ENCODE measurements at places on chromosomes 12 and 14.

GRCh38 chr12:54136844-54137580 lies 51.8 kb downstream of the SMUG1 start:
- DNase-seq = no peak

GRCh38 chr12:25020621-25021243 lies 71.8 kb upstream of the BCAT1 start:
- no peak for DNase-seq

- DNase-seq = no peak
These were observed 20.9 kb upstream of the PPP1CC start for GRCh38 chr12:110763583-110763982.

DNA sequence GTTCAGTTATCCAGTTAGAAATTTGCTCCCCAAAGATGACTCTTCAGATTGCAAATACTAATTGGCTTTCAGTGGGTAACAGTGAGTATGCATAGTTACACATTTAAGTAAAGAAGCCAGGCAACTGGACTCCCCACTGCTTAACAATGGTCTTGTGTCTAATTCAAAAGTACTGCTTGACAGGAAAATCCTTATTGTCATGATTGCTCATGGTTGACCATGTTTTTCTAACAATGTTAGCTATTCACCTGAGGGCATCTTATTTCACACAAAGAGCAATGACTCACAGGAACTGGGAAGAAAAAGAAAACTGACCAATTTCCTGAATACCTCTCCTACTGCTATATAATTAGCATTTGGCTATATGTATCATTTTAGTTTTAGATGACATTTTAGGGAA lies 33.7 kb upstream of the ALG10B start:
- no peak for DNase-seq

DNA sequence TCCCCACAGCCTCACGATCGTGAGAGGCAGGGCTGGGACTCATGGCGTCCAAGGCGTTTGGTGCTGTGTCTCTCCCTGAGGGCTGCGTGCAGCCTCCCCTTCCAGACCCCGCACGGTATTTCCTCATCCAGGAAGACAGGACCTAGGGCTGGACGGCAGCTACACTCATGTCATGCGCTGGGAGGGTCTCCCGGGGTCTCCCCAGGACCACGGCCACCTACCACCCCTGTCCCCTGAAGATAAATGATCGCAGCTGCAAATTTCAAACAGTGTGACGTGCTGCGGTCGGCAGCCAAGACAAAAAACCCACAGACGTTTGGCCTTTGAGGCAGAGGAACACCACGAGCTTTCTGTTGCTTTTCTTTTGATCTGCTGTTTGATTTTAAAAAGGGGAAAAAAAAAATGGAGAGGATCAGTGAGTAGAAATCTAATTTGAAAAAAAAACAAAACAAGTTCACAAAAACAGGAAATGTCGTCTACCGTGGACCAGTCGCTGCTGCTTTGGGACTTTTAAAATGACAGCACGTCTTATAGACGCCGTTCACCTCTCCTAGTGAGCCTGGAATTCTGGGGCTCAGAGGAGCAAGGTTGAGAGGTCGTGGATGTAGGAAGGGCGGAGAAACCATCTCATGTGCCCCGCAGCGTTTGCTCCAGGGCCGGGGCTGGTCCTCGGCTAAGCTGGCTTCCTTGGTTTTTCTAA lies 237.6 kb downstream of the SLC41A2 start:
- DNase-seq = peak; percentile 80

DNA sequence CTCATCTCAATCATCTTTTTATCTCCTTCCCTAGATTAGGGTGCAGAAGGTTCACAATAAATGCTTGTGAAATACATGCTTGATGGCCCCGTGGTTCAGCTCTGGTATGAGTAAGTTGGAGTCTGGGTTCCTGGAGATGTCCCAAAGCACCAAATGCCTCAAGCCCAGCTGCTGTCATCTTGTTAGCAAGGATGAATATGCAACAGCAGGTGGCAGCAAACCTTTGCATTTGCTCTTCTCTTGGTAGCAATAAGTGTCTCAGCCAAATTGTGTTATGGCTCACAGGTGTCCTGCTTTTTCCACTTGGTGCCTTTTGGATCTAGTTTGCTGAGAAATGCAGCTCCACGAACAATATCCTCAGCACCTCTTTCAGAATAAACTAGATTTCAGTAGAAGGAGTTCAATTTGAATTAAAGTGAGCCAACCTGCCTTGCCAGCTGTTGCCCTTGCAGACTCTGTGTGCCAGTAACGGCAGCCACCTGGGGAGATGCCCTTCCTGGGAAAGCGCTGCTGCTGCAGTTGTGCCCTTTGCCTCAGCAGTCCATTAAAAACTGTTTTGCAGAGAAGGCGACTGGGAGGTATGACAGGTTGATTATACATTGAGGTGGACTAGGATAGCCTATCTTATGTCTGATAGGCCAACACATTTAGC lies 417.3 kb downstream of the SNAPC1 start:
- DNase-seq = peak; percentile 5

- DNase-seq = peak; percentile 2
These were observed 412.3 kb downstream of the RPS29 start for GRCh38 chr14:49173765-49174373.

GRCh38 chr14:95361373-95362137 lies 41.8 kb upstream of the CLMN start:
- peak; percentile 16 for DNase-seq

- DNase-seq = no peak
These were observed 818.6 kb upstream of the MGAT4C start for GRCh38 chr12:87074781-87075180.

GRCh38 chr14:70658899-70659298 lies 17.2 kb downstream of the TTC9 start:
- peak; percentile 53 for DNase-seq

DNA sequence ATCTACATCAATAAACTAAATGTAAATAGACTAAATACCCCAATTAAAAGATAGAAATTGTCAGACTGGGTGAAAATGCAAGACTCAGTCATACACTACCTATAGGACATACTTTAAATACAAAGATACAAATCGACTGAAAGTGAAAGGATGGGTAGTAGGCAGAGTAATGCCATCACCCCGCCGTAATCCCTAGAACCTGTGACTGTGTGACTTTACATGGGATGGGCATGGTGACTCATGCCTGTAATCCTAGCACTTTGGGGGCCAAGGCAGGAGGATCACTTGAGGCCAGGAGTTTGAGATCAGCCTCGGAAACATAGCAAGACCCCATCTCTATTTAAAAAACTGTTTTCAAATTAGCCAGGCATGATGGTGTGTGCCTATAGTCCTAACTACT lies 2.6 kb upstream of the EVL start:
- DNase-seq = peak; percentile 48

- DNase-seq = no peak
These were observed 4.4 kb upstream of the CEBPE start for GRCh38 chr14:23123419-23123818.

DNA sequence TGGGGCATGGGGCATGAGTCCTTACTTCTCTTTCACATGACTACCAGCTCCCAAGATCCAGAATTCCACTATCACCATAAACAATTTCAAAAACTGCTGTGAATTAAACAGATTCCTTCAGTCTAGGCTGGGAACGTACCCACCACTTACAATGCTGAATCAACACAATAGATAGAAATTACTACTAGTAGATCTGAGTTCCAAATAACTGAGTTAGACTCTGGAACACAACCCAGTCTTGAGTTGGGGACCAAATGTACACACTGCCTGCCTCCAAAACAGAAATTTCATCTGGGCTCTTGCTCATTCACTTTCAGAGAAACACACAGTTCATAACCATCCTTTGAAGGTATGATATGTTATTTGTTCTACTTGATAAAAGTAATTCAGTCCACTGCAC lies 8.9 kb downstream of the CORO1C start:
- DNase-seq = no peak

- no peak for DNase-seq
These were observed 36.5 kb downstream of the FOS start for GRCh38 chr14:75315144-75315543.

GRCh38 chr12:25269701-25270100 lies 19.0 kb upstream of the KRAS start:
- no peak for DNase-seq

GRCh38 chr12:81329085-81329484 lies 251.2 kb downstream of the ACSS3 start:
- DNase-seq = no peak

- no peak for DNase-seq
These were observed 21.5 kb downstream of the ALDH6A1 start for GRCh38 chr14:74062809-74063150.

- no peak for DNase-seq
These were observed 290.5 kb upstream of the FBXO33 start for GRCh38 chr14:39722547-39723273.

DNA sequence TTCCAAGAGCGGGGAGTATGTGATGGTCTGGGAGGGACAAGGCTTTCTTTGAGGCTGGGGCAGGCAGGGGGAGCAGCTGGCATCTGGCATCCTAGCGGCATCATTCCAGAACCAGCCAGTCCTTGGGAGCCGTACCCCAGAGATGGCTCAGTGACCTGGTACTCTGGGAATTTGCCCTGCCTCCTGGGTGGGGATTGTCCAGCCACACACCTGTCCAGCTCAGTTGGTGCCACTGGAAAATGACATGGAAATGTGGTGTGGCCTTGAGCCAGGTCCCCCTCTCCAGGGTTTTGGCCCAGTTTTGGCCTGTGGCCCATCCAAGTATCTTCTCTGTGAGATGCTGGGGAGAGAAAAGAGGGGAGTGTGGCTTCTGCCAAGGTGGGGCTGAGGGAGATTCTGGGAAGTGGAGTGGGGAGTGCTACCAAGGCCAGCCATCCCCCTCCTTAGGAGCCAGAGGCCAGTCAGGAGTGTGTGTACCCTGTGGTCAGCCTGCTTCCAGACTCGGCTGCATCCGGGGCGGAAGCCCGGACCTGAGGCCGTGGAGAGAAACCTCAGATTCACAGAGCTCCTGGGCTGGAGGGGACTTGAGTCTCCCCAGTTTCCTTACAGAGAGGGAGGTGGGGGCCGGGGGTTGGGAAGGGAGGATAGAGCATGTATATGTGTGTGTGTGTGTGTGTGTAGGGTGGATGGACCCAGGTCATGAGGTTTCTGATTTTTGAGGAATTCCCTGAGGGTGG lies 14.7 kb upstream of the KRT80 start:
- no peak for DNase-seq

DNA sequence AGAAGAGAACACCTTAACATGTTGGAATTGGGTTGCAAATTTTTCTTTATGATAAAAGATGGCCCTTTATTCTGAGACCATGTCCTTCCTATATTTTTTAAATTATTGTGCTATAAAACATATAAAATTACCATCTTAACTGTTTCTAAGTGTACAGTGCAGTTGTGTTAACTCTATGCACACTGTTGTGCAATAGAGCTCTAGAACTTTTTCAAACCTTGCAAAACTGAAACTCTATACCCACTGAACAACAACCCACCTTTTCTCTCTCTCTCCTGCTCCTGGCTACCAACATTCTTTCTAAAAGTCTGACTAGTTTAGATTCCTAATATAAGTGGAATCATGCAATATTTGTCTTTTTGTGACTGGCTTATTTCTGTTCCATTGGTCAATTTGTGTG lies 7.8 kb upstream of the CPM start:
- DNase-seq = no peak

DNA sequence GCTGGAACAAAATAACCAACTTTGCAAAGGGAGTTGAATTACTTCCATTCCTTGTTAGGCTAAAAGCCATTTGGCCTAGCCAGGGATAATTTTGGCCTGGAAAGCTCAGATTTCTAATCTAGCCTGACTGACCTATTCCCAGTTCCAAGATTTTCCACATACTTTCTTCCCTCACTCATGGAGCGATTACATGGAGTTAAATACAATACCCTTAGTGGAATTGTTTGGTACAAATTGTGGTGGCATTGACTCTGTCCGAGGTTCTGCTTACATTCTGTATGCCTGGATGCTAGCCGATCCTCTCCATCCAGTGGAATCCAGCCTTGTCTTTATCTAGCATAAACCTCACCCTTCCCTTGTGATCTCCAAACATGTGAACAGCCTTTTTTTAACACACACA lies 965.1 kb downstream of the DIO2 start:
- DNase-seq = no peak

- no peak for DNase-seq
These were observed 4.0 kb downstream of the NUDT14 start for GRCh38 chr14:105177082-105177481.

DNA sequence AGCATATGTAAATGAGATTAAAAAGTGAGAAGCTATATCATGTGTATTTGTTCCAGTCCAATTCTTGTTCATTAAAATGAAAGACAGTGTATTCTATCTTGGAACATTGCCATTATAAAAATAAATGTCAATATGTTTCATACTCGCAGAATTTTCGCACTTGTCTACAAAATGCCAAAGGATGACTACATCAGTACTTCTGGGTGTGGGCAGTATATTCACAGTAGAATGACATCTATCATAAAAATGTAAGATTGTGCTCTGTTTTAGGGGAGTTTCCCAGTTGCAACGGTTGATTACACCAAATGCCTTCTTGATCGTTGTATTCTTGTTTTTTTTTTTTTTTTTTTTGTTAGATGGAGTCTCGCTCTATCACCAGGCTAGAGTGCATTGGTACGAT lies 292.3 kb upstream of the E2F7 start:
- DNase-seq = no peak

DNA sequence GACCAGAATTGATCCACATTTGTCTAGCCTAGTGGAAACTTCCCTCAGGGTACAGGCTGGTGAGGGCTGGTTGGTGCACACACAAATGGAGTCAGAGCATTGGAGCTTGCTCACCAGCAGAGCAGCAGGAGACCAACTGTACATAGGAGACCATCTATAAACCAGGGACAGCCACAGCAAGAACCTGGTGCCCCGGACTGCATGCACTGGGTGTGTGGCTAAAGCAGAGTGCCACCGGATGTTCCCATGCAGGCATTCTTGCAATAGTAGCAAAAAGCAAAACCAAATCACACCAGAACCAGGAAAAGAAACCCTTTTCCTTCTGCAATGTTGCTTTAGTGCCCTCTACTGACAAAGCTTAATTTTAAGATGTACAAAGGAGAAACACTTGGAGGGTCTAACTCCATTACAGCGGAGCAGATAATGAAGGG lies 136.4 kb downstream of the MDGA2 start:
- DNase-seq = no peak

DNA sequence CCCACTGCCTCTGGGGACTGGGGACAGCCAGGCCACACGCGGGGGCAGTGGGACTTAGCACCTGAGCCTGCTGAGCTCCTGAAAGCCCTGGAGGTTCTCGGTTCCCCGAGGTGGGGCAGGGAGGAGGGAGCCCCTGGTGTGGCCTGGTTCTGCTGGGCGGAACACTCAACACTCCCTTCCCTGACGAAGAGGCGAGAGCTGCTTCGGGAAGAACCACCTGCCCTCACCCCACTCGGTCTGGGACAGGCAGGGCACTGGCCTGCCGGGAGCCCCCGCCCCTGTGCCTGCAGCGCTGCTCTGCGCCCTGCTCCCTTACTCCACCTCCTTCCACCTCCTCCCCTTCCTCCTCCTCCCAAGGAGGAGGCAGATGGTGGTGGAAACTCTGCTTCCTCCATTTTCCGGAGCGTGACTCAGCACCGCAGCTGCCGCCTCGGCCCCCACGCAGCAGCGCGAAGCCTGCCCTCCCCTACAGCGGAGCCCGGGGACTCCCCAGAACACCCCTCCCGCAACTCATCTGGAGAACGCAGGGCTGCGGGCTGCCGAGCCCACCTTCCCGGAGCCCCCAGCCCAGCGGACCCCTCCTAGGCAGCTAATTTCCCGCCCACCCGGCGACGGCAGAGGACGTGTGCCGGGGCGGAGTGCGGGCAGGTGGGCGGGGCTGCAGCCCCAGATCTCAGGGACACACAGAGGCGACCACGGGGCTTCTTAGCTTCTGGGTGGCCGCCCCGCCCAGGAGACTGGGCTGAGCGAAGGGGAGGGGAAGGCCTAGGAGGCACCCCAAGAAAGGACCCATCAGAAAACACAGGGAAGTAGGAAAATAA lies 11.7 kb upstream of the INF2 start:
- peak; percentile 60 for DNase-seq

- peak; percentile 99 for DNase-seq
These were observed at the start of gene ATF7 for GRCh38 chr12:53625946-53626701. Gene ATF7, minus strand, starts transcription at chr12:53626382. Its CDS starts 25,382 bp downstream, at chr12:53601000.

- DNase-seq = no peak
These were observed 1.2 kb downstream of the FLRT2 start for GRCh38 chr14:85531141-85531586.
